Cerebellum (tissue), 4 donors: ENCODE measurements at places on chromosomes 4 and X. TPM values are rescaled to one million over a fixed set of nuclear protein-coding genes. Genes with fewer than 3 reads are reported as not detected.

Gene BCORL1
- total RNA-seq = 3.7 TPM

Gene VSIG4
- total RNA-seq = 16.9 TPM

Gene SORCS2
- 9.3 TPM for total RNA-seq

Gene YY2
- total RNA-seq = 3.3 TPM

Gene PNMA5
- total RNA-seq = 0.82 TPM

Gene PRMT9
- 15.2 TPM for total RNA-seq

Gene PDCL2
- not detected for total RNA-seq

Gene SLC6A8
- 16.0 TPM for total RNA-seq

Gene AFM
- total RNA-seq = not detected

Gene IL21
- total RNA-seq = not detected

Gene KLHL34
- 0.09 TPM for total RNA-seq

Gene SCRG1
- 2.4 TPM for total RNA-seq

Gene INTS6L
- 28.6 TPM for total RNA-seq

Gene DRP2
- 8.1 TPM for total RNA-seq

Gene PHF8
- total RNA-seq = 20.0 TPM

Gene CC2D2A
- 27.2 TPM for total RNA-seq

Gene FSTL5
- 85.7 TPM for total RNA-seq

Gene P2RY8
- total RNA-seq = 0.09 TPM

Gene AREG
- total RNA-seq = not detected

Gene GATA1
- not detected for total RNA-seq

Gene MAGED4B
- 71.2 TPM for total RNA-seq

Gene TACR3
- 0.45 TPM for total RNA-seq

Gene PAGE2
- total RNA-seq = not detected

Gene TIGD4
- total RNA-seq = 3.7 TPM

Gene MAGEA12
- total RNA-seq = not detected

Gene RS1
- not detected for total RNA-seq

Gene BRS3
- total RNA-seq = not detected

Gene MXRA5
- 6.7 TPM for total RNA-seq

Gene MAGEC1
- total RNA-seq = not detected

Gene GAGE2A
- total RNA-seq = not detected

Gene KCND1
- 0.82 TPM for total RNA-seq

Gene MAGEB10
- not detected for total RNA-seq

Gene TRPC5OS
- not detected for total RNA-seq

Gene STAG2
- 90.6 TPM for total RNA-seq
